ENCODE measurements at places on chromosomes 6 and 20. TPM values are rescaled to one million over a fixed set of nuclear protein-coding genes. Genes with fewer than 3 reads are reported as not detected.

- no peak for DNase-seq
These were observed 109.4 kb upstream of the AKAP12 start for GRCh38 chr6:151130329-151130728.

- no peak for DNase-seq
These were observed 77.5 kb upstream of the MRPS10 start for GRCh38 chr6:42295181-42295580.

CDSN gene
- total RNA-seq: 0.59 TPM

DNA sequence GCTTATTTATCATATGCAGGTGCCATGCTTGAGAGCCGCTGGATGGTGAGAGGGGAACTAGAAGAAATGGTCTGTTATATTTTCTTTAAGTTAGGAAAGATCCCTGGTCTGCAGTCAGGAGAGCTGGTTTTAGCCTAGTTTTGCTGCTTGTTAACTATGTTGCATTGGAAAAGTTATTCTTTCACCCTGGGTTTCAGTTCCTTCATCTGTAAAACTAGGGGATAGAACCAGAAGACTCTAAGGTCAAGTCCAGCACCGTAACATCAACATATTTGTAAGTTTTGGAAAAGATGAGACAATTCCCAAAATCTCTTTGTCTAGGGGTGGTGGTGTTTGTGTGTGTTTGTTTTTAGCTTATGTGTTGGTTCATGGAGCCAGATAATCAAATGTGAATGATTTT is 304.0 kb downstream of the QKI start:
- no peak for DNase-seq

- no peak for DNase-seq
These were observed 162.9 kb upstream of the SLC24A3 start for GRCh38 chr20:19049514-19049913.

- DNase-seq: no peak
These were observed 8.2 kb downstream of the NOTCH4 start for GRCh38 chr6:32215617-32216016.

ARMH2 gene
- total RNA-seq: not detected

GRCh38 chr6:32843331-32843978 is 392 bp downstream of the PSMB8 start:
- DNase-seq: no peak

ARMC2 gene
- 7.2 TPM for total RNA-seq

WFDC10A gene
- total RNA-seq: not detected

GRCh38 chr6:105799056-105799455 is 287.1 kb upstream of the PRDM1 start:
- DNase-seq: no peak

GRCh38 chr6:144435602-144436426 is 150.7 kb downstream of the UTRN start:
- DNase-seq: no peak

- DNase-seq: no peak
These were observed 7.0 kb upstream of the CDK19 start for GRCh38 chr6:110822249-110822648.

DNA sequence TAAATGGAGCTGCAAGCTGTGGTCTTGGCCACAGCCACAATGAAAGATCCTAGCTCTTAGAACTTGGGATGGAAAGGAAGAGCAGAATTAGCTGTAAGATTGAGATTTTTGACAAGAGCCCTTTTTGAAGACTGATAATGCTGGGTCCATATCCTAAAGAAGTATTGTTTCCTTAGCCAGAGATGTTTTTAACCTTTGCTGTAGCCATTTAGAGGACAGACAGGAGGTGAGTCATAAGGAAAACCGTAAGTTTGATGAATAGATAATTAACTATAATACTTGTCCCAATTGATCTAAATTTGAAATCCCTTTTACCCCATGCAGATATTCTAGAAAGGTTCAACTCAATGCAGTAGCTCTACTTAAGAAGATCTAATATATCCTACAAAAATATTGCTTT is 213.7 kb downstream of the HTR1B start:
- no peak for DNase-seq
